ENCODE measurements at places on chromosomes 2 and 18. TPM values are rescaled to one million over a fixed set of nuclear protein-coding genes. Genes with fewer than 3 reads are reported as not detected.

DNA sequence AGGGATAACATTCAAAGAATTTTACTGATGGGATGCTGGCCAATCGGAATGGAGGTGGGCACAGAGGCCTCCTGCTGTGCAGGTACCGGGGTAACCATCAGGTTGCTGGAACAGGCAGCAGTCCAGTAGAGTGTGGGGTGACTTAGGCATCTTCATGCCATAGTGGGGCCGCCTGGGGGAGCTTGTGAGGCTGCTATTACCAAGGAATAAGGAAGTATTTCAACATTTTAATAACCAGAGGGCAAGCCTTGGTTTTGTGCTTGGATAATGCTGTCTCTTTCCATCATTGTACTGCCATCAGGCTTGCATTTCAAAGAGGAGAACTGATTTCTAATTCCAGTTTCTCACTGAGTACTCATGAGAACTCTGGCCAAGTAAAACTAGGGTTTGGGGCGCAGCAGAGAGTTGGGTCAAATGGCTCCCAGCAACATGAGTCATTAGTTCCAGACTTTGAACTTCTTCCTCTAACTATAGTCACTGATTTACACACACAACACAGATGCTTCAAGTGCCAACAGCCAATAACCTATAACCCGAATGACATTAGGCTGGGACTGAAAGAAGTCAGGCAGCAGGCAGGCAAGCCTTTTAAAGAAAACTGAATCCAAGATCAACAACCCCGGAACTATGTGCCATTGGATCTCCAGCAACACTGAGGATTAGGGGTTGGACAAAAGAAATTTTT, 56.1 kb upstream of the FHL2 start:
- peak; percentile 50 for DNase-seq

GRCh38 chr18:7946734-7947377, 379.7 kb downstream of the PTPRM start:
- peak; percentile 19 for DNase-seq

DNA sequence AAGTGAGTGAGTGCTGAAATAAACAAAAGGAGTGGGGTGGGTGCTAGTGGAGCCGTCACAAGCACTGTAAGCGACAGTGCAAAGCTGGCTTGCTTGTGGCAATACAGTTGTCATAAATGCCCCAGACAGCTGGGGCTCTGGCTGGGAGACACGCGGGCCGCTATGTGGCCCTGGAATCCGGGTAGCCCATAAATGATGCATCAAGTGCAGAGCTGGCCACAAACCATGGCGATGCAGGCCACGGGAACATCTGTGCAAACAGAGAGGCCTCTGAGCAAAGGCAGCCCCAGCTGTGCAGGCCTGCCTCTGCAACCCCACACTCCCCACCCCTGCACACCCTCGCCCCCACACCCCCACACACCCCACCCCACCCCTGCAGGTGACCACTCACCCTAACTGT, 349.2 kb upstream of the ID2 start:
- DNase-seq: no peak

TUBB8B gene
- total RNA-seq: 8.0 TPM

Data from testis (tissue), 5 donors.